ENCODE measurements at places on chromosomes 11 and 22.

DNA sequence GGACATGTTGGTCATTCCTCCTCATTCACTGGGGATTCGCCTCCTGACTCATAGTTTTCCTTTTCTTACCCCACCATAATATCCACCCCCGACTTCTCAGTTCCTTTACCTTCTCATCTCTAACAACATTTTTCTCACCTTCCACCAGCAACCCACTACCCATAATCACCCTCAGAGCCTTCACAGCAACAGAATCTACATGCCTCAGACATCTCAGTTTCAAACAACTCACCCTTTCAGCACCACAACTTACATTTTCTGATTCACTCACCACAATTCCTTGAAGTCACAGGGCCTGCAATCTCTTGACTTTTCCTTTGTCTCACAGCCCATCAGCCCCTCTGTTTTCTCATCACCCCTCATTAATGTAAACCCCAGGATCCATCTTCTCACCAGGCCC, 2.3 kb upstream of the MTNR1B start:
- no peak for DNase-seq

DNA sequence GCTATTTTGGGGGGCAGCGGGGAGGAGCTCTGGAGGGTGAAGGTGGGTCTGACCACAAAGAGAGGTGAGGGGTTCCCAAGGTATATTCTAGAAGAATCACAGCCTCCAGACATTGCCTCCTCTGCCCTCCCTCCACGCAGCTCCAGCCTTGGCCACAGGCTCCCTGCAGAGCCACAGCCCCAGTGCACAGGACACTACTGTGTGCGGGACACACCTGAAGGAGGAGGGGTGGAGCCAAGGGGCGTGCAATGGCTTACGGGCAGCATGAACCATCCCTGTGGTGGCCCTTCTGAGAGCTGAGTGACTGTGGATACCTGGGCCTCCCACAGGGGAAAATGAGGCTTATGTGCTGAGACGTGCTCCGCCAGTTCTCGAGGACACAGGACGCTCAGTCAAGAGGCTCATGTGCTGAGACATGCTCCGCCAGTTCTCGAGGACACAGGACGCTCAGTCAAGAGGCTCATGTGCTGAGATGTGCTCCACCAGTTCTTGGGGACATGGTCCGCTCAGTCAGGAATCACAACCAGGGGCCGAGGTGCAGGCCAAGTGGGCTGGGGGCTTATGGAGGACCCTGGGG, 417.3 kb downstream of the SHANK2 start:
- no peak for DNase-seq

GRCh38 chr11:17273668-17274282, 2.8 kb upstream of the NUCB2 start:
- DNase-seq = no peak

GRCh38 chr22:47278655-47279054, 516.2 kb downstream of the TBC1D22A start:
- DNase-seq = no peak

- DNase-seq = no peak
Observed at GRCh38 chr11:81497202-81497804, 1236.4 kb downstream of the FAM181B start.

DNA sequence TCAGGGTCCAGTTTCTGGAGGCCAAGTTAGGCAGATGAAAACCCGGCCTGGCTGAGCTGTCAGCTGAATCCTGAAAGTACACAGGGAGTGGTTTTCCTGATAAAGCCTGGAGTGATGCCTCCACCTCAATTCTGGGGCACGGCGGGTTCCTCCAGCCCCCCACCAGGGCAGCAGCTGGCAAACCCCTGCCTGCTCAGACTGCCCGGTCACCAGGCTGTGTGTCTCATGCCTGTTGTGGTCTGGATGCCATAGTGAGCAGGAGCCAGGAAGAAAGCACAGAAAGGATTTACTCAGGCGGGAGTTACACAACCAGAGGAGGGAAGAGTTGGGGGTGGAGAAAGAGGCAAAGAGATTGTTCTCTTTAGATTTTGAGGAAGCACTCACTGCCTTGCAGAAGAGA, 119.9 kb upstream of the RASSF10 start:
- no peak for DNase-seq

- no peak for DNase-seq
Observed at GRCh38 chr11:17563231-17563646, 16.2 kb downstream of the OTOG start.

DNA sequence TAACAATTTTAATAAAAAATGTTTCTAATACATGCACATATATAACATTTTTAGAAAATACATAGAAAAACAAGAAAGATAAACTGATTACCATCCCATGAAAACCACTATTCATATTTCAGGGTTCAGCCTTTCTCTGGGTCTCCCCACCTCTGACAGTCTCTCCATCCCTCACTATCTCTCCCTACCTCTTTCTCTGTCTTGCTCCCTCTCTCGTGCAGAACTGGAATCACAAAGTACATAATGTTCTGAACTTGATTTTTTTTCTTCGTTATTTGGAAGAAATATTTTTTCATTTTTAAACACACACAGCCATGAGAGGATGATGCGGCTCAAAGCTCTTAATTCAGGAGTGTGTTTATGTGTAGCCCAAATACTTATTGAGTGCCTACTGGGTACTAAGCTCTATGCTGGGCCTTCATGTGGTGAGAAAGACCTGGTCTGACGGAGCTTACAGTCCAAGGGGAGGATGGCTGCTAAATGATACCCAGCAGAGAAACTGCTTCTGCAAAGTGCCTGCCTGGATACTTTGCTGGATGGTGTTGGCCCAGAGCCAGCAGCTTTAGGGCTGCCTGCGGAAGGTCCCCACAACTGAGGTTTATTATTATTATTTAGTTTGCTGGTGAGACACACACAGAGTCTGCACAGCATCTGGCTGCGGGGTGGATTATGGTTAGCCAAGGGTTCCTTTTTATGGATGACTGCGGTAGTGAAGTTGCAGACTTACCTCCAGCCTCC, 42.6 kb downstream of the SC5D start:
- no peak for DNase-seq

DNA sequence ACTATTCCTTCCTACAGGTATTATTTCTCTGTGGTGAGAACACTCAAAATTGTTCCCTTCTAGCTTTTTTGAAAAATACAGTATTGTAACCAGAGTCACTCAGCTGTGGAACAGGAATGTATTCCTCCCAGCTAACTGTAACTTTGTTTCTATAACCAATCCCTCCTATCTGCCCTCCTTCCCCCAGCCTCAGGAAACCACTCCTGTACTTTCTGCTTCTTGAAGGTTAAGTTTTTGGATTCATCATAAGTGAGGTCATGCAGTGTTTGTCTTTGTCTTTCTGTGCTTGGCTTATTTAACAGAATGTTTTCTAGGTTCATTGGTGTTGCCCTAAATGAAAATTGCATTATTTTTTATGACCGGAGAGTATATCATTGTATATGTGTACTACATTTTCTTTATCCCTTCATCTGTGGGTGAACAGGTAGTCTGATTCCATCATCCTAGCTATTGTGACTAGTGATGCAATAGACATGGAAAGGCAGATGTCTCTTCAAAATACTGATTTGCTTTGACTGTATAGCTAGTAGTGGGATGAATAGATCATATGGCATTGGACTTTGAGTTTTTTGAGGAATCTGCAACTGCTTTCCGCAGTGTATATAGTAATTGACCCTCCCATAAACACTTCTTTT, 112.9 kb upstream of the GRK3 start:
- no peak for DNase-seq

DNA sequence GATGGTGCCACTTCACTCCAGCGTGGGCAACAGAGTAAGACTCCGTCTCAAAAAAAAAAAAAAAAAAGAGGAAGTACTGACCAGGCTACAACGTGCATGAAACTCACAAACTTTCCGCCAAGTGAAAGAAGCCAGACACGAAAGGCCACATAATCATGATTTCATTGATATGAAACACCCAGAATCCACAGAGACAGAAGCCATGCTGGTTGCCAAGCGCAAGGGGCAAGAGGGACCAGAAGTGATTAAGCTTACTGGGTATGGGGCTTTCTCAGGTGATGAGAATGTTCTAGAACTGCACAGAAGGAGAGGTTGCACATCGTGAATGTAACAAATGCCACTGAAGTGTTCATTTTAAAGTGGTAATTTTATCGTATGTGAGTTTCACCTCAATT, 60.9 kb downstream of the CELSR1 start:
- no peak for DNase-seq

DNA sequence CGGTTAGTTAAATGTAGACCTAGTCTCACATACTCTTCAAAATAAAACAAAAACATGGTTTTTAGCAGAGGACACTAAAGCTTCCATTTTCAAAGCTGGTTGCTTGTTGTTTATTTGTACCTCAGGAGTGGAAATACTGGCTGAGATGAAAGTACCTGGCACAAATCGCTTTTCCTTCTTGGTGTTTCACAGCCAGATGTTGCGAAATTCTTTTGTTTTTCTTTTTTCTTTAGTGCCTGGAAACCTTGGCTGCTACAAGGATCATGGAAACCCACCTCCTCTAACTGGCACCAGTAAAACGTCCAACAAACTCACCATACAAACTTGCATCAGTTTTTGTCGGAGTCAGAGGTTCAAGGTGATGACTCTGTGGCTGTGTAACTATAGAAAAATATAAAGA, 48.3 kb downstream of the KREMEN1 start:
- DNase-seq = no peak

DNA sequence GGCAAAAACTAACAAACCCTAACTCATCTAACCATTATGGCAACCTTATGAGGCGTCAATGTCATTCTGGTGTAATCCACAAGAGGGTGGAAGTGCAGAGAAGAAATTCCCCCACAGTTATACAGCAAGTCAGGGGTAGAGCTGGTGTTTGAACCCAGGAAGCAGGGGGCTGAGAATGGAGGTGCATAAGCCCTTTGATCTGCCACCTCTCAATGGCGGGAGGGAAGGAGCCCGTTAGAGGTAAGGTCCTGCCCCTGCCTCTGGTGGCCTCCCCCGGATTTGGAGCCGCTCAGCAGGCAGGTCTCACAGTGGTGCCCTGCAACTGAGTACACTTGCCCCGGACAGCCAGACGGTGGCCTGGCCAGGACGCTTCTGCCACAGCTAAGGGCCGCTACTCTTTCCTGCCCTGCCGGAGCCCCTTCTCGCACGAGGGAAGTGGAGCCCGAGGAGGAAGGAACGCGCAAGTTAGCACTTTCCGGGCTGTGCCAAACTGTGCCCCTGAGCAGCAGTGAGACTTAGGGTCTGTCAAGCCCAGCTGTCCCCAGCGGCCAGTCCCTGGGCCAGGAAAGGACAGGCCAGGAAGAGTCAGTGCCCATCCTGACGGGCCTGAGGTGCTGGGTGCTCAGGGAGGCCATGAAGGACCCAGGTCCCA, 1.1 kb downstream of the FXYD2 start:
- DNase-seq = no peak

DNA sequence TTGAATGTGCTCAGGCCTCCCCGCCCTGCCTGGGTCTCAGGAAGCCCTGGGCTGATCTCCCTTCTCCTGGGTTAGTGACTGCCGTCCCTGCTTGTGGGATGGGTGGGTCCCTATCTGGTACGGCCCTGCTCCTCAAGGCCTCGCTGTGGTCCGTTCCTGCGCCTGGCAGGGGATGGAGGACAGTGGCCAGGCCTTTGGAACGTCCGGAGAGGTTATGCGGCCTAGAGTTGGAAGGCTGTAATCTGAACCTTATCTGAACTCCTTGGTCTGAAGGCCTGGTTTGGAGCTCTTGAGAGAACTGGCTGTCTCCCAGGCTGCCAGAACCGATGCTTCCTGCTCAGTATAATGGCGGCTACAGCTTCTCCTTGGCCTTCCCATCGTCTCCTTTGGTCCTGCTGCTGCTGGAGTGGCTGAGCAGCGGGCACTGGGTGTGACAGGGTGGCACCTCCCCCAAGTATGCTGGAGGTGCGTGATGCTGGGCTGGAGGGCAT, 72.8 kb downstream of the FLI1 start:
- DNase-seq = no peak

DNA sequence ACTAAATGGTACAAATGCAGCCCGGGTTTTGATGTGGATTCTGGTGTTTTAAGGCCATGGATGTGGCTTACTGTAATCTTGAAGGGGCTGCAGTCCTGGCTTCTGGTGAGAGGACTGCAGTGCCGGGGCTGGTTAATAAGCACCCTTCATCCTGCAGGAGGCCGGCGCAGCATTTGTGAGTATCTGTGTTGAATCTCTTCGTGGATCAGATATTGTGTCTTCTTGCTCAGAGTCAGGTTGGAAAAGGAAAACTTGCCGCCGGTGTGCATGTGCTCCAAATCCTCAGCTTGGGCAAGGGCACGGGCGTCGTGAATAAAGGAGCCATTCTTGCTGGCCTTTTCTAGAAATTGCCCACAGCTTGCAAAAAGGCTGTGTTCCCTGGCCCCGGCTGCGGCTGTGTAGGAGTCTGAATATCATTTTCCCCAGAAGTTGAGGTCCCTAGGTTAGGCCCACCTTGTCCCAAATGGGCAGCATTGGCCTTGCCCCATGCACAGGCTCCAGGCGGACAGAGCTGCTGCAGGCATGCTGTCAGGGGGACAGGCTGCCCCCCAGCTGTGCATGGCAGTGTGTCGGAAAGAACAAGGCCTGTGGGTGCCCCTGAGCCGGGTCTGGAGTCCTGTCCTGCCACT, 28.9 kb upstream of the PARVB start:
- no peak for DNase-seq

GRCh38 chr11:10561947-10562346, 6.5 kb downstream of the LYVE1 start:
- DNase-seq = no peak

DNA sequence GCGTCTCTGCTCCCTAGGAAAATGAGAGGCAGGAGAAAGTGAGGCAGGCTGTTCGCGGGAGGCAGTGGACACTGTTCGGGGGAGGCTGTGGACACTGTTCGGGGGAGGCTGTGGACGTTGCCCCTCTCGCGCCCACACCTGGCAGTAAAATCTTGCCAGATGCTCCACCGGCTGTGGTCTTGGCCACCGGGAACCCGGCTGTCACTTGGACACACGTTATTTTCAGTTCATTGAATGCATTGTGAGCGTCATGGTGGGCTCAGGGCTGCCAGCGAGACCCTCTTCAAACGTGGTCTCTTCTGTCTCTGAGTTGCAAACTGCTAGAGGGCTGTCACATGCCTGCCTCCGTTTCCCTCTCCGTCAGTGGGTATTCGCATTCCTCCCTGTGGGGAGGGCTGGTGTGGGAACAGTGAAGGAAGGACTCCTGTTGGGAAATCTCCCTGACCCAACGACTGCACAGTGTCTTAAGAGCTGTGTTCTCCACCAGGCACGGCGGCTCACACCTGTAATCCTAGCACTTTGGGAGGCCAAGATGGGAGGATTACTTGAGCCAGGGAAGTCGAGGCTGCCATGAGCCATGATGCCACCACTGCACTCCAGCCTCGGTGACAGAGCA, 1.4 kb downstream of the PRR5 start:
- DNase-seq = no peak
